Right forelimb (tissue), 1 donor: ENCODE measurements at places on chromosomes 2 and 18.

DNA sequence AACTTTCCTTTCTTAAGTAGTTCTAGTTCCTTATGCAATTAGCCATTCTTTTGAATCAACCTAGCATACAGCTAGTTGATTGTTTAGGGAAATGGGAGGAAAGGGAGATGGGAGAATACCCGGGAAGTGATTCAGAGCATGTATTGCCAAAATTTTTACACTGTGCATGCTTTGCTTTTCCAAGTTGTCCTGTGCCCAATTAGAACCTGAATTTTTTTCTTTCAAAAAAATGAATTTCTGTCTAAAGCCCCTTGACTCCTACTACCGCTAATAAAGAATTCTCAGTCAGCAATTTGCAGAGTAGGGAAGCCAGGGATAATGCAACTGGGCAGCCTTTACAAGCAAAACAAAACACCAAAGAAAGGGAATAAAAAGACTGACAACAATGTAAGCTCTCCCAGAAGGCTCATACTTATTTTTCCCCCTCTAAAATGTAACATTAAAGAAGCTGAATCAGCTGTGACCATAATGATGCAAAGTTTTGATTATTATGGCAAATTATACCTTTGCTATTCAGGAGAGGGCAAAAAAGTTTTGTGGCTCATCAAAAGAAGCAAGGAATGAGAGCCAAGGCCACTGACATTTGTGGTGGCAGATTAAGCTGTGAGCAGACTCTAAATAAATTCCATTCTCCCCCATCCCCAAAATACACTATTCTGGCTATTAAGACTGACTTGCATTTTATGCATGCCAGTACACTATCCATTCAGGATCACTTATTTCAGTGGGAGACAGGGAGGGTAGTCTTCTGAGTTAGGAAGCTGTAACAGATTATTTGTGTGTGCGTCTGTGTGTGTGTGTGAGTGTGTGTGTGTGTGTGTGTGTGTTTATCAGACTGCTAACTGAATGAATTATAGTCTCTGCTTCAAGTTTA lies 174.3 kb downstream of the ERBB4 start:
- no peak for DNase-seq

DNA sequence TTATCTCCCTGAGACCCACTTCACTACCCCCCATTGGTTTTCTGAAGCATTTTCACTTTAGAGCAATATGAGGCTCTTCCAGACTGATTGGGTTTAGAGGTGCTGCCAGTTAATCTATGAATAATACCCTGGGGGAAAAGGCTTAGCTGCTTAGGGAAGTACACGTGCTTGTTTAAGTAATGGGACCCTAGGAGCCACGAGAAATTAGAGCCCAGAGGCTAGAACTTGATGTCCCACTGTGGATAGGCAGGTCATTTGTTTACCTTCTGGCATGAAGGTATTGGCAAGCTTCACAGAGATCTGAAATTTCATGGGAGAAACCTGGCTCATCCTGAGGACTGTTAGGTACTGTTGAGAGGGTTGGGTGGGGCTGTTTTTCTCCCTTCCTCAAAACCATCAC lies 59.7 kb downstream of the CLIP4 start:
- no peak for DNase-seq

DNA sequence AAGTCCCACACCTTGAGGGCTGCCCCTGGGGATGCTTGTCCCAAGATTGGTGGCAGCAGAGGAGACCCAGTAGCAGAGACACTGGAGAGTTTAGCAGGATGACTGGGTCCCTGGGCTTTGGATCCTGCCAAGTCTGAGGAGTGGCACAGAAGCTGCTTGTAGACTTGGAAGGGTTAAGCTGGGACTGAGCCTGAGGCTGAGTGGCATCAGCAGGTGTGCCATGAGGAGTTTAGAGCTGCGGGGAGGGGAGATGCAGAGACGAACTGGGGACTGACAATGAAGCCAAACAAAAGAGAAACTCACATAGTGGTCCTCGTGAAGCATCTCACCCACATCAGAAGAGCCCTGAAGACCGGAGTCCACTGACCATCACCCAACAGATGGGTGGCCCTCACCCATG lies 329.7 kb upstream of the KLHL29 start:
- DNase-seq = no peak

GRCh38 chr2:16409006-16409390 lies 256.6 kb downstream of the CYRIA start:
- no peak for DNase-seq

DNA sequence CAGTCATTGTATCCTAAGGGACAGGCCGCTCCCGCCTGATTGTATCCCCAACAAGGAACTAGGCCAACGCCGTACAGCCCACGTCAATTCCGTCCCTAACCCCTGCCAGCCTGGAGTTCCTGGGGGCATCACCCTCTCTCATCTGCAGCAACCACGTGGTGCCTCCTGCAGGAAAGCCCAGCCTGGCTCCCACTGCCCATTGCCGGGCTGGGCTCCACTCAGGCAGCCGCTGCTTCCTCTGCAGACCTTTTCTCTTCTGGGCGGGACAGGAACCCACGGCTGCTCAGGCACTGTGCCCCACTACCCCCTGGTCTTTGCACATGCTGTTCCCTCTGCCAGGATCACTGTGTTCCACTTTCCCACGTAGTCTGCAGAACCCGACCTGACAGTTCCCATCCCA lies 212.2 kb downstream of the TFCP2L1 start:
- DNase-seq = no peak

DNA sequence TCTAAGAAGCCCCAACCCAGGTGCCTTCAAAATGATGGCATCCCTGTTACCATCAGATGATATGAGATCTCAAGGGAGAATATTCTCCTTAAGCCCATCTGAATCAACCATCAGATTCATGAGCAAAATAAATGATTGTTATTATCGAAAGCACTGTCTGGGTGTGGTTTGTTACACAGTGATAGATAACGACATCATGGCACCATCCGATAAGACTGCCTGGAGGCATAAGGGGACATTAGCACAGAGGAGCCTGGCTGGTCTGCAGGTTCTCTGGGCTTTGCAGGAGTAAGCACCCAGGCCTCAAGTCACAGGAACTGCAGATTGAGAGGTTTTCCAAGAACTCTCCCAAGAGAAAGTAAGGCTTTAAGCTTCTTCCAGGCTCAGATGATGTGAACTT lies 15.6 kb downstream of the BMP10 start:
- DNase-seq = no peak
